ENCODE measurements at places on chromosomes 5 and 9.

- no peak for DNase-seq
Measured at GRCh38 chr5:17426104-17426749, 71.8 kb upstream of the TAF11L2 start.

DNA sequence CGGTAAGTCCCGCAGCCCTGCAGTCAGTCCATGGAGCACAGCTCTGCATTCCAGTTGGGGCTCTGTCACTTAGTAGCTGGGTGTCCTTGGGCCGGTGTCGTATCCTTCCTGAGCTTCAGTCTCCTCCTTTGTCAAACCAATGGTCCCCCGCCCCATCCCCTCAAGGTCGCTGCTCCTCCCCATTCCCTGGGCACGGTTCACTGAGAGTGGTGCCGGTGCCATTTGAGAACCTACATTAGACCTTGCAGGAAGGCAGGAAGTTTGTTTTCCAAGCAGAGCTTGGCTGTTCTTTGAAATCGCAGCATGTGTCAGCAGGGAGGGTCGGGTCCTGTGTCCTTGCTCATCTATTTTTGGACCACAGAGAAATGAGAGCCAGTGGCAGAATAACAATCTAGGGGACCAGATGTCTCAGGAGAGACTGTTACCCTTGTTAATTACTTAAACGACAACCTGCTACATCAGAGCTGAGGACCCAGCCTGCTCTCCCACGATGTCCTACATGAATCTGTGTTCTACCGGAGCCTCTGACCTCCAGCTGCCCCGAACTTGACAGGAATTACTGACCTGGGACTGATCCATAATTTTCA, 21.7 kb upstream of the BARHL1 start:
- DNase-seq = no peak

DNA sequence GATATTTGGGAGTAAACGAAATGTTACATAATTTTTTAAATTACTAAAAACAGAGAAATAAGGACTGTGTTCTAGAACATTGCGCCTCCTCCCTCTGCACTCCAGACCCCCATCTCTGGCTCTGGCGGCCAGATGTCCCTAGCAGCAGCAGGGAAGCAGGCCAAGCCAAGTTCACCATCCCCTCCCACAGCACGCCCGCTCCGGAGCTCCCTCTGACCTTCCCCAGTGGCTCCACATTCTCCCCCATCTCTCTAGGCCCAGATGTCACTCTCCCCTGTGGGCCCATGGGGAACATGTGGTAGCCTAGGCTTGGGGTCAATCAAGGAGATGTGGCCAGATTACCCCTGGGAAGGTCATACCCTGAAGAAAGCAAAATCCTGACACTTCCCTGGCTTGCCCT, 6.3 kb upstream of the WNK2 start:
- DNase-seq = no peak

DNA sequence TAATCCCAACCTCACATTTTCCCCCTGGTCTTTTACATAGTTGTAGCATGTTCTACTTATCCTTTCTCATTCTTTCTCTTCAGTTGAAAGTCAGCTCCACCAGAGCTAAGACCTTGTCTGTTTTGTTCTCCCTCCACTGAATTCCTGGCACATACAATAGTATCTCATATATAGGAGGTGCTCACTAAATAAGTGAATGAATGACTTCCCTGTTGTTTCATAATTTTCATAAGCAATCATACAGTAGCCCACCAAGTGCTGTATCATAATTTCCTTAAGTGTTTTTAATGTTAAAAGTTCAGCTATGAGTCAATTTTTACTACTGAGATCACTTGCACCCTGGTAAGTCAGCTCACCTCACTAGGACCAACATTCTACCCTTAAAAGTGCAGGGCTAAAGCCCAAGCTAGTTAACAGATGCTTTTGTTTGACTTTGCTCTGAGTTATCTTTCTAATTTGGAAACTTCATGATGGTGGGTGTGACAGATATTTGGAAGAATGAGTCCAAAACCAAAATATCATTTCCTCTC, 27.6 kb downstream of the TMEM245 start:
- no peak for DNase-seq

GRCh38 chr5:149063017-149063687, at the start of gene SH3TC2:
Gene SH3TC2, minus strand, starts transcription at chr5:149063062. Its CDS starts 40 bp downstream, at chr5:149063022.
- no peak for DNase-seq

- DNase-seq = no peak
Measured at GRCh38 chr5:123351240-123351639, 72.0 kb downstream of the CEP120 start.

Measured in CD4-positive, alpha-beta T cell treated with Interleukin-6 for 4 hours (primary cell).